ENCODE measurements at places on chromosomes 6 and 20. TPM values are rescaled to one million over a fixed set of nuclear protein-coding genes. Genes with fewer than 3 reads are reported as not detected.

Gene MCHR2
- not detected for total RNA-seq

Gene LST1
- total RNA-seq = 28.7 TPM

Gene MAPK13
- 58.7 TPM for total RNA-seq

Gene TGM3
- not detected for total RNA-seq

Gene SNAP91
- total RNA-seq = not detected

Gene HDGFL1
- not detected for total RNA-seq

Gene ENPP3
- total RNA-seq = 0.45 TPM

Gene IYD
- total RNA-seq = not detected

Gene TFAP2D
- total RNA-seq = not detected

Gene MACROD2
- not detected for total RNA-seq

DNA sequence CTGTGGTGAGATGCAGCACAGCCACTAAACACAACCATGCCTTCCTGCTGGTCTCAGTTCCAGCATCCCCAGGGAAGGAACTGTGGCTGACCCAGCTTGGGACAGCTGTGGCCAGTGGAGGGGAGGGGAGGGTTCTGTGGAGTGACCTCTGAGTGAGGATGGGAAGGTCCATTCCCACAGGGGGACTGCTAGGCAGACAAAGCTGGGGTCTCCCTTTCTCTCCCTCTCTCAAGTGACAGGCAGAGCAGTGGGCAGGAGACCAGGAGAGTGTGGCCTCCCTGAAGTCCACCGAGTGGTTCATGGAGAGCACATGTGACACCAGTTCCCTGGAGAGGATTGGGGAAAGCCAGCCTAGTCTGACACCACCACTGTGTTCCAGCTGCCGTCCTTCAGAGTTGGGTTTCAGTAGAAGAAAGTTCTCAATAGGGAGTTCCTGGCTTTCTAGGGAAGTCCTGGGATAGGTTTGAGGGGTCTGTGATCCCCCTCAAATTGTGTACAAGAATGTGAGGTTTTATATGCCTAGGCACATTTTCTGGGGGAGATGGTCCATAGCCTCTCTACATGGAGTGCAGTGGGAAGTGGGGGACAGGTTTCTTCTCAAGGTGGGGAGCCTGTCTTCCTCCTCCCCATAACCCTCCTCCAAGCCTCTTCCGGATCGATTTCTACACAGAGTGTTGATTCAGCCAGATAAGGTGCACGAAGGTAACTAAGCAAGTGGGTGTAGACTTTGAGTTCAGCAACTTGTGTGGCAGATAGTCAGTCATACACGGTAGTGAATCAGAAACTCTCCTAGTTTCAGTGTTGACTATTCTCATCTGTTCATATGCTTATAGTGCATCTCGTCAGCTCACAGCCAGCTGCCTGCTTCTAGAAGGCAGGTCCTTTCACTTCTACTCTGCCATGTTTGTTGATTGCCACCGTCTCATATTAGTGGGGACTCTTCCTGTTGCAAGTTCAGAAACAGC, 18.9 kb downstream of the MANBAL start:
- ATAC-seq = peak; percentile 100

DNA sequence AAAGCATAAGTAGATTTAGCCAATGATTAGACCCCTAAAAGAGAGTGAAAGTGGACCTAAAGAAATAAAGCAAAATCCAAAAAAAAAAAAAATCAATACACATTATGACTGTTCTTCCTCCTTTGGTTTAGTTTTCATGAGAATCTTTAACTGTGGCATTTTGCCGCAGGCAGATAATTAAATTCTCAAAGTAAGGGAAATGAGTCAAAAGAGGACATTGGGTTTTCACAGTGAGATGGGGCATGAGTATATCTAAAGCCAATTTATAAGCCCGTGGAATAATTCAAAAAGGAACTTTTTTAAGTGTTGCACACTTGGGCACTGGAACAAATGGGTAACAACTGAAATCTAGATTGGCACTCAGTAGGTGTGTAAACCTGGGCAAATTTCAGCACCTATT, 230.3 kb downstream of the PKHD1 start:
- no peak for ATAC-seq

DNA sequence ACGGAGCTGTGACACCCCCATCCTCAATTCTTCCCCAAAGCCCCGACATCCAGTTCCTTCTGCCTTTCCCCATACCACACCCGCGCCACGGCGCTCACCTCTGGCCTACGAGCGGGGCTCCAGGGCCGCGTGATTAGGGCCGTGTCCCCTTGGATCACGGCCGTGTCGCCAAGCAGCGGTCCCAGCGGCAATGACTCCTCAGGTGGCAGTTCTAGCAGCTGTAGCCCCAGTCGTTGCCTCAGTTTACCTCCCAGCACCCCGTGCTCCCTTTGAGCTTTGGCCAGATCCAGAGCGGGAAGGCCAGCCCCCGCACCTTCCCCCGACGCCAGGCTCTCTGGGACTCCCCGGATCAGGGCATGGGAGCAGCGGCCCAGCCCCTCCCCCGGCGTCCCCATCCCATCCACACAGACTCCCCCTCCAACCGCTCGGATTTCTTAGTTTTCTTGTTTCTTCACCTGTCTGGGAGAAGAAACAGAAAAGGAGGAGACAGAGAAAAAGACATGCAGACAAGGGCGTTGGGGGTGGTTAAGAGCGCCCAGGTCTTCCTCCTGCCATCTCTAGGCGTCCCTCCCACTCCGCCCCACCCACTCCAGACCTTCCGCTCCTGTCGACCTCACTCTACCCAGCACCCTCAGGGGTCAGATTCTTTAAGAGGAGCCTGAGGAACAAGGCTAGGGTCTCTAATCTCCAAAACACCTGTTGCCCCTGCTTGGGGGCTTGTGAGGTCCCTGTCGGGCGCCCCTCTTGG, at the start of gene DDAH2:
DDAH2 (minus strand) TSS at position 533 of the 748 bp plus-strand sequence; CDS start at position 395, 138 bp downstream.
- ATAC-seq = peak; percentile 22

DNA sequence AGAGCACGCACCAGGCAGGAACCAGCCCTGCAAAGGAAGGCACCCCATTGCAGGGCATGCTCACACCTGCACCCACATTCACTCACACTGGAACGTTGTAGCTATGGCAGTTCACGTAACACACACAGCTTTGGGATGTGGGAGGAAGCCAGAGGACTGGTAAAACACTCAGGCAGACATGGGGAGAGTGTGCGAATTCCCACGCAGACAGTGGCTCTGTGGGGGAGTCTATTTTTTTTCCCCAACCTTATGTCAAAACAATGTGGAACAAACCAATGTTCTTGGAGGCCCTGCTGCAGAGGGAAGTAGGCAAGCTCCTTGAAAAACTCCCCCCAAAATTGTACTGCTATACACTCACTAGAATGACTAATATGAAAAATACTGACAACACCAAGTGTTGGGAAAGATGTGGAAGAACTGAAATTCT, 91.0 kb downstream of the PPP1R14C start:
- no peak for ATAC-seq

DNA sequence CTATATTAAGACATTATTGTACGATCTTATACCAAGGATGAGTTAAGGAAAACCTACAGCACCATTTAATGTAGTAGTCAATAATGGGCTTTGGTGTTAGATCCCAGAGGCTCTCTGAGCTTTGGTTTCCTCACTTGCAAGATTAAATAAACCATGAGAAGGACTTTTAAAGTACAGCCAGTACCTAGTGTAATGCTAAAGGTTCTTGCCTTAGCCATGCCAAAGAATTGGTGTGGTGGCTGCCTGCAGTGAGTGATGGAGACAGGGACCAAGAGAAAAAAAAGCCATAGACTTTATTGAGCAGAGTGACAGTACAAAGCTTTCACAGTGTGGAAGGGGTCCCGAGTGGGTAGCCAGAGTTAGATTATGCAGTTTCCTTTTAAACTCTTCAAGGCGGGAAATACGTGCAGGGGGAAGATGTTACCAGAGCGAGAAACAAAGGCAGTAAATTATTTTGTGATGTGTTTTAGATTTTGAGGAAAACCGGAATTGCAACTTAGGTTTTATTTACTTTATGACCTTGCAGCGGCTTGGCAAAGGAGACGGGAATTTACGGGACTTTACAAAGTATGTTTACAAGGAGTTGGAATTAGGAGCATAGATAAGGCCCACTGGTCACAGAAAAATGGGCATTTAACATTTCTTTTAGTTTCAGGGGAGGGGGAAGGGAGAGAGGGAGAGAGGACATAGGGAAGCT, 100.4 kb downstream of the MYO6 start:
- ATAC-seq = no peak

GRCh38 chr6:99145738-99146137, 198.0 kb upstream of the FBXL4 start:
- no peak for ATAC-seq

- ATAC-seq = no peak
Observed at GRCh38 chr6:127022302-127022701, 96.2 kb upstream of the RSPO3 start.

- ATAC-seq = peak; percentile 38
Observed at GRCh38 chr20:51500936-51501335, 41.6 kb downstream of the NFATC2 start.

GRCh38 chr6:106870069-106870468, 104.5 kb downstream of the CD24 start:
- no peak for ATAC-seq

GRCh38 chr6:167537816-167538215, 212.9 kb downstream of the TTLL2 start:
- ATAC-seq = no peak

DNA sequence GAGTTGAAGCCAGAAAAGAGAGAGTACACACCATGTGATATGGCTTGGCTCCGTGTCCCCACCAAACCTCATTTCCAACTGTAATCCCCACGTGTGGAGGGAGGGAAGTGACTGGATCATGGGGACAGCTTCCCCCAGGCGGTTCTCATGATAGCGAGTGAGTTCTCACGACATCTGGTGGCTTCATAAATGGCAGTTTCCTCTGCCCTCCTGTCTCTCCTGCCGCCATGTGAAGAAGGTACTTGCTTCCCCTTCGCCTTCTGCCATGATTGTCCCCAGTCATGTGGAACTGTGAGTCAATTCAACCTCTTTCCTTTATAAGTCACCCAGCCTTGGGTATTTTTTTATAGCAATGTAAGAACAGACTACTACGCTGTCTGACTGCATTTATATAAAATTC, 40.3 kb downstream of the TAF4 start:
- ATAC-seq = no peak

- ATAC-seq = peak; percentile 59
Observed at GRCh38 chr20:36153736-36154699, 522 bp upstream of the EPB41L1 start.

DNA sequence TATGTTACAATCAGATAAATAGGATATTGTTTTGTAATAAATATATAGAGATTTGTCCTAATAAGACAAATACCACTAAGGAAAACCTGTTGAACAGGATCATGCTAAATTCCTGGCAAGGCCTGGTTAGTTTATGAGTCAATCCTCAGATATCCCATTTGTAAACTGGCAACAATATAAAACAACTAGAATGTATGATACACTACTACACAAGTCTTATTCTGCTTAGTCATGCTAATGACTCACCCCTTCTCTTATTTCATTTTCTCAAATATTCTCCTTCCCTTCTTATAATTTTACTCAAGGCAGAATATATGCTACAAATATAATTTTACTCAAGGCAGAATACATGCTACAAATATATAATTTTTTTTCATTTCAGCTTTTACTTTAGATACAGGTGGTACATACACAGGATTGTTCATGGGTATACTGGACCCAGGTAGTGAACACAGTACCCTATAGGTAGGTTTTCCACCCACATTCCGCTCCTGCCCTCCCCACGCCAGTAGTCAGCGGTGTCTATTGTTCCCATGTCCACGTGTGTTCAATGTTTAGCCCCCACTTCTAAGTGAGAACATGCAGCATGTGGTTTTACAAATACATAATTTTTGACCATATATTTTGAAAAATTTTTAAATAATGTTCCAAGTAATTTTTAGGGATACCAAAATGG, 6.3 kb downstream of the OSER1 start:
- peak; percentile 79 for ATAC-seq

DNA sequence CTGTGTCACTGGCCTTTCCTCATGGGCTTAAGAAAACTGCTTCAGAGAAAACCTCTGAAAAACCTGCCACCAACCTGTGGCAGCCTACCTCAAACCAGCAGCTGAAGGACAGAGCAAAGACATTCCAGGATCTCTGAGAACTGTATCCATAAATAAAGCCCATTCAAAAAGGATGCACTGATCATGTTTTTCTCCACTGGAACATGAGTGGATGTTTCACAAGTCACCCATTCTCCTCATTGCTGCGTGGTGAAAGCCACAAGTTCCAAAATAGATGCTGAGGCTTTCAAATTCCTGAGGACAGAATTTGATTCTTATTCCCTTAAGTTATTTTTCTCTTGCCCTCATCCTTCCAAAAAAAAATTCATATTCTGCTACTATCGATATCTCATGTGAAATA, 280.6 kb downstream of the KHDC1L start:
- ATAC-seq = no peak

DNA sequence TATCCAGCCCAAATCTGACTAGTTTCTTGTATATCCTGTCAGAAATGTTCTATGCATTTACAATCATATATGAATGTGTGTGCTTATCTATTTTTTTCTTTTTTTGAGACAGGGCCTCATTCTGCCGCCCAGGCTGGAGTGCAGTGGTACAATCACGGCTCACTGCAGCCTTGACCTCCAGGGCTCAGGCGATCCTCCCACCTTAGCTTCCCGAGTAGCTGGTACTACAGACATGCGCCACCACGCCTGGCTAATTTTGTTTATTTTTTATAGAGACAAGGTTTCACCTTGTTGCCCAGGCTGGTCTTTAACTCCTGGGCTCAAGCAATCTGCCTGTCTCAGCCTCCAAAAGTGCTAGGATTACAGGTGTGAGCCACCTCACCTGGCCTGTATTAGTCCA, 3.0 kb upstream of the RAB44 start:
- no peak for ATAC-seq

DNA sequence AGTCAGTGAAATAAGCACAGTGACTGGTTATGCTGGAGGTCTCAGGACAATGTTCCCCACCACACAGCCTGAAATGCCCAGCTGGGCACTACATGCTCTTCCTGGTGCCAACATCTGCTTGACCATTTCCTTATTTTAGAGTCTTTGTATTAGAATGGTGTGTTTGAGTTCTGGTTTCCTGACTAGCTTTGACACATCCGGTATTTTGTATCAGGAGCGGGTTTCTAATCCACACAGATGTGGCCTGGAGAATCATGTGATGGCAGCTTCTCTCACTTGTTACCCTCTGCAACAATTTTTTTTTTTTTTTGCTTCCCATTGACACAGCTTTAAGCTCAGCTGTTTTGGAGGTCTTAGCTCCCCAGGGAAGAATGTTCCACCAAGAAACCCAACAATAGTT, 164.5 kb upstream of the CST7 start:
- ATAC-seq = no peak

- peak; percentile 38 for ATAC-seq
Observed at GRCh38 chr20:63641146-63641791, 12.0 kb downstream of the STMN3 start.

- ATAC-seq = no peak
Observed at GRCh38 chr20:15378151-15378550, 1040.7 kb upstream of the FLRT3 start.

DNA sequence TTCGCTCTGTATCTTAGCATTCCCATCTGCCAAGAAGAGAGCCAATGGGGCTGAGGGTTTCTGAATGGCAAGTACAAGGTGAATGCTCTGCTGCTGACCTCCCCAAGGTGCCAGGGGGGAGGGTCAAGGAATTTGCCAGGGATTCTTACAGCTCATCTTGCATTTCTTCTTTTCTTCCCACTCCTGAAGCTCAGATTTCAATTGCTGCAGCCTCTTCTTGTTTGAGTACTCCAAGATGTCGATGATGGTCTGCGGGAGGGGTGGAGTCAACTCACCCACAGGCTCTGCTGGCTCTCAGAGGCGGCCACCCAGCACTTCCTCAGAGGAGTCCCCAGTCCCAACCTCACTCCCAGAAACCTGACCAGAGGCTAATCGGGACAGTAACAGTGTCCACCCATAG, 12.4 kb downstream of the C20orf96 start:
- no peak for ATAC-seq

Measured in activated T-helper 17 cell treated with anti-CD3 and anti-CD28 coated beads, Interleukin-2, amount 50 U/mL, for 72 hours (primary cell).